ENCODE measurements at places on chromosomes 6 and 20.
A peak's percentile ranks its signal among the peaks of the same experiment; 100 is the strongest.

- no peak for DNase-seq
Measured at GRCh38 chr20:21511850-21512633, 1.8 kb downstream of the NKX2-2 start.

DNA sequence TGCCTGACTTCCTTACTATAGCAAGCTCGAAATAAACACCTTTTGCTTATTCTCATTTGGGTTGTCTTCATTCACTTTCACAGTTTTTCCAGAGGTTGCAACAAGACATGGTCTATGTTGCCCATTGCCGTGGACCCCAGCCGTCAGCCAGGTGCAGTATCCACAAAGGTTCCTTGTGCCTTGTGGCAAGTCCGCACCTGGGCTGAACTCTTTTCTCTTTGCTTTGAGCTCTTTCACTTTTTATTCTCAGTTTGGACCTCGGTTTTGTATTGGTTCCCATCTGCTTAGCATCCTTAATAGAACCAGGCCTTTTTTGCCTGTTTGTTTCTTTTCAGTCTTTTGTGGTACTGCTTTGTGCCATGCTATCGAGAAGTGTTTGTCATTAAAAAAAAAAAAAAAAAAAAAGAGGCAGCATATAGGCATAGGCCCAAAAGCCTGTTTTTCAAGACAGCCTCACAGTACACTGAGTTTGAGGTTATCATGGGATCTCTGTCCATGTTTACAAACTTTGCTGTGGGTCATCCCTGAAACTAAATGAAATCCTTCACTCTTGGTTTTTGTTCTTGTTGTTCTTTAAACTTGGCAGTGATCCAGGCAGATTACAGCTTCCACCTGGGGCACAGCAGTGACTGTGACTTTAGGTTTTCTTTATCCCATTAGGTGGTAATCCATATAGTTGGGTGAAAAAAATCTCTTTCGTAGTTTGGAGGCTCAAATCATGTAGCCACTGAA lies 33.3 kb downstream of the GSTA3 start:
- no peak for DNase-seq

- no peak for DNase-seq
Measured at GRCh38 chr6:109056661-109057060, 38.0 kb downstream of the SESN1 start.

GRCh38 chr6:90720404-90720803 lies 133.5 kb upstream of the MAP3K7 start:
- DNase-seq, result no peak

DNA sequence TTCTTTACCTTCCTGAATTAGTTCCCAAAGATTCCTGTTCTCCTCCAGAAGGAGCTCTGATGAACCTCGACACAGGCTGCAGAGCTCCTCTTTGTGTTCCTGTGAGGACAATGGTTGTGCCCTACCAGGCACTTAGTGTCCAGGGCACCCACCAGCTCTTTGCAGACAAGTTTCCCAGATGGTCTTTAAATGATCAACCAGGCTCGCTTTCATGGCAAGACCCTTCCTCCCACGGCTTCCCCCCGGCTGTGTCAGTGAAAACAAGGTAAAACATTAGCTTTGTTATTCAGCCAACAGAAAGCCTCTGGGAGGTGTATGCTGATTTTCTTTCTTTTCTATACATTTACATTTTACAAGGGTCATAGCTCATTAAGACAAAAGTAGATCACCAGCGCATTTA lies 32.3 kb upstream of the CNKSR3 start:
- DNase-seq, result no peak

DNA sequence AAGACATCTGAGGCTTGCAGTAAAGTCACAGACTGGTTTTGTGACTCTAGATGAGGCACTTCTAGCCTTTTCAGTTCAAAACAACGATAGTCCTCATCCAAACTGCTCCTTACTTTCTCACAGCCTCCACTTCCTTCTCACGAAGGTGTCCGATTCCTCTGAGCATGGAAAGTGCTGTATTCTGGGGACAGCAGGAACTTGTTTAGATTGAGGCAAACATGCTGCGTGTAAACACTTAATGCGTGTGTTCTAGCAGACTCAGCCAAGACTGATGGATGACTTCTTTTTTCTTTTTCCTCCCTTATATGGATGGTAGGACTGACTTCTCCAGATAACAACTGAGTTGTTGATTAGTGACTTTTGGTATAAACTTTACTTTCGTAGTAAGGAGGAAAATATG lies 80.2 kb upstream of the PRDM1 start:
- DNase-seq, result no peak

- DNase-seq, result no peak
Measured at GRCh38 chr6:109867009-109867969, 110.8 kb upstream of the GPR6 start.

DNA sequence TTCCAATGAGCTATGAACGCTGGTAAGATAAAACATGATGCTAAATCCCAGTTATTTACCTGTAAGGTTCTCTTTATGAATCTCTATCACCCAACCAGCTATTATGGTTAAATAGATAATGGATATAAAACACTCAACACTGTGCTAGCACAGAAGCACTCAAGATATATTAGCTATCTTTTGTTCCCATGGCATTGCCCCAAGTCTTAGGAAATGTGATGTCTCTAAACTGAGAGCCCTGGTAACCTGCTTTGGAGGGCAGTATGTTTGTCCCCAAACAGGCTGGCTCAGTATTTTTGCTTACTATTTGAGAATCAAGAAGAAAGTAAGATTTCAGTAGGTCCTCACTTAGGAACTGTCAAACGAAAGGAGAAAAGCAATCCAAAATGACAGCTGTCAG lies 90.5 kb downstream of the BTBD9 start:
- DNase-seq, result no peak

DNA sequence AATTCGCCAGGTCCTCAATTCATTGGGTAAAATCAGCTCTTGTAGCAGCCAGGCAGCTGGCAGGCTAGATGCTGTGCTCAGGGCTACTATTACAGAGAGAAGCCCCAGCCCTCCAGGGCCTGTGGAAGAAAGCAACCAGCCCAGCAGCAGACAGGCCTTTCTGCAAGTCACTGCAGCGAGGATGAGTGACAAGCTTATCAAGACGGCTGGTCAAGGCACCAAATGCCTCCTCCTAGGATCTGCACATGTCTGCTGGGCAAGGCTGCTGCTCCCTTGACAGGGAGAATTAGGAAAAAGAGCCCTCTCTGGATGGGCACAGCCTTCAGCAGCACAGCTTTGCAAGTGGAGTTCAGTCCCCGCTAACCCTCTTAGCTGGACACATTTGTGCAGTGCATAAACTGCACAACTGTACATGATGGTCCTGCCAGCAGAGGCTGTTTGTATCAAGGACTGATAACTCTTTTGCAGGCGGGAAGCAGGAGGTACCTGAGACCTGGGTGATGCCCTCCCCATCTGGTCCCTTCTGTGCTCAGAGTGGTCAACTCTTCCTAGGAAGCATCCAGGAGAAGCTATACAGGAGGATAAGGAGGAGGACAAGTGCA lies 89.9 kb downstream of the CDC5L start:
- DNase-seq, result no peak

GRCh38 chr6:142943711-142944123 lies 1.3 kb downstream of the HIVEP2 start:
- peak; percentile 53 for DNase-seq

DNA sequence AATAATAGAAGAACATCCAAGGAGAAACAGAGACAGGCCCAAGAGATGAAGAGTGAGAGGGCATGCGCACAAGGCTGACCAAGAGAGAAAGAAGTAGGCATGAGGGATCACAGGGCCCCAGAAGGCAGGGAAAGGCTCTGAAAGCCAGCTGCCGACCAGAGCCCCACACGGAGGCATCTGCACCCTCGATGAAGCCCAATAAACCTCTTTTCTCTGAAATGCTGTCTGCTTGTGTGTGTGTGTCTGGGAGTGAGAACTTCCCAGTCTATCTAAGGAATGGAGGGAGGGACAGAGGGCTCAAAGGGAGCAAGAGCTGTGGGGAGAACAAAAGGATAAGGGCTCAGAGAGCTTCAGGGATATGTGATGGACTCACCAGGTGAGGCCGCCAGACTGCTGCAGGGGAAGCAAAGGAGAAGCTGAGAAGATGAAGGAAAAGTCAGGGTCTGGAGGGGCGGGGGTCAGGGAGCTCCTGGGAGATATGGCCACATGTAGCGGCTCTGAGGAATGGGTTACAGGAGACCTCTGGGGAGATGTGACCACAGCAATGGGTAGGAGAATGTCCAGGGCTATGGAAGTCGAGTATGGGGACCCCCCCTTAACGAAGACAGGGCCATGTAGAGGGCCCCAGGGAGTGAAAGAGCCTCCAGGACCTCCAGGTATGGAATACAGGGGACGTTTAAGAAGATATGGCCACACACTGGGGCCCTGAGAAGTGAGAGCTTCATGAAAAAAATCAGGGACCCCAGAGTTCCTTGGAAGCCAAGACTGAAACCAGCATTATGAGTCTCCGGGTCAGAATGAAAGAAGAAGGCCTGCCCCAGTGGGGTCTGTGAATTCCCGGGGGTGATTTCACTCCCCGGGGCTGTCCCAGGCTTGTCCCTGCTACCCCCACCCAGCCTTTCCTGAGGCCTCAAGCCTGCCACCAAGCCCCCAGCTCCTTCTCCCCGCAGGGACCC lies 981 bp upstream of the TNF start:
- DNase-seq, result peak; percentile 67

DNA sequence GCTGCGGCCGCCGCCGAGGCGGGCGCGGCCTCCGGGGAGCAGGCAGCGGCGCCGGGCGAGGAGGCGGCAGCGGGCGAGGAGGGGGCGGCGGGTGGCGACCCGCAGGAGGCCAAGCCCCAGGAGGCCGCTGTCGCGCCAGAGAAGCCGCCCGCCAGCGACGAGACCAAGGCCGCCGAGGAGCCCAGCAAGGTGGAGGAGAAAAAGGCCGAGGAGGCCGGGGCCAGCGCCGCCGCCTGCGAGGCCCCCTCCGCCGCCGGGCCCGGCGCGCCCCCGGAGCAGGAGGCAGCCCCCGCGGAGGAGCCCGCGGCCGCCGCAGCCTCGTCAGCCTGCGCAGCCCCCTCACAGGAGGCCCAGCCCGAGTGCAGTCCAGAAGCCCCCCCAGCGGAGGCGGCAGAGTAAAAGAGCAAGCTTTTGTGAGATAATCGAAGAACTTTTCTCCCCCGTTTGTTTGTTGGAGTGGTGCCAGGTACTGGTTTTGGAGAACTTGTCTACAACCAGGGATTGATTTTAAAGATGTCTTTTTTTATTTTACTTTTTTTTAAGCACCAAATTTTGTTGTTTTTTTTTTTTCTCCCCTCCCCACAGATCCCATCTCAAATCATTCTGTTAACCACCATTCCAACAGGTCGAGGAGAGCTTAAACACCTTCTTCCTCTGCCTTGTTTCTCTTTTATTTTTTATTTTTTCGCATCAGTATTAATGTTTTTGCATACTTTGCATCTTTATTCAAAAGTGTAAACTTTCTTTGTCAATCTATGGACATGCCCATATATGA lies 3.2 kb downstream of the MARCKS start:
- peak; percentile 47 for DNase-seq

- DNase-seq, result no peak
Measured at GRCh38 chr6:20599302-20600051, 65.2 kb downstream of the CDKAL1 start.

Measured in inflammatory macrophage treated with lipopolysaccharide for 4 hours (primary cell).